Pons (tissue), 1 donor: ENCODE measurements at places on chromosomes 4 and X.

DNA sequence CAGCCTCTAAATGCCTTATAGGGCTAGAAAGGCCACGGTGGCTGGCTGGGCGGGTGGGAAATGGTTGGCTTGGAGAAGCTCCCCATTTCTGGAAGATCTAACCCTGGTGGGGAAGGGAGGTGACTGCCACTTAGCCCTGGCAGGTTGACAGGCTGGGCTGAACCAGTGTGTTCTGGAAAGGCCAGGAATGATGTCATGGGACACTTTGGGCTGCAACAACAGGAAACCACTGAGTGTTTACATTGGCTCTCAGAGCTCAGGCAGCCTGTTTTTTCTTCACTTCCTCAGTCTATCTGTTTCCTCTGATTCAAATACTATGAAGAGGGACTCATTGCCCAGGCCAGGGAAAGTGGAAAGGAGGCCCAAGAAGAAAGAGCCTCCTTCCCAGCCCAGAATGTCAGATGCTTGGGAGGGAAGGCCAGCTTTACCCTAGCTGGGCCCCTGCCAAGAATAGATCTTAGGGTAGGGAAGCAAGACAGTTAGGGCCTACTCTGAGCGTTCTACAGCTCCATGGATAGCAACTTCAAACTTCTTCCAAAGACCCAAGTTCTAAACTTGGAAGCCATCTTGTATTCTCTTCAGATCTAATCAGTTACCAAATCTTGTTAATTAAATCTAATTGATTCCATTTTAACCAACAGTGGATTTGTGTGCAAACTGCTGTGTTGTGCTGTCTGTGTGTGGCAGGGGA, 65.8 kb upstream of the MSN start:
- peak; percentile 56 for DNase-seq

- DNase-seq = no peak
These were observed 318.7 kb downstream of the CAMK2D start for GRCh38 chr4:113442826-113443225.

GRCh38 chr4:140719686-140720085, 36.5 kb downstream of the TBC1D9 start:
- no peak for DNase-seq

GRCh38 chrX:132292793-132293192, 73.5 kb upstream of the RAP2C start:
- DNase-seq = peak; percentile 69

DNA sequence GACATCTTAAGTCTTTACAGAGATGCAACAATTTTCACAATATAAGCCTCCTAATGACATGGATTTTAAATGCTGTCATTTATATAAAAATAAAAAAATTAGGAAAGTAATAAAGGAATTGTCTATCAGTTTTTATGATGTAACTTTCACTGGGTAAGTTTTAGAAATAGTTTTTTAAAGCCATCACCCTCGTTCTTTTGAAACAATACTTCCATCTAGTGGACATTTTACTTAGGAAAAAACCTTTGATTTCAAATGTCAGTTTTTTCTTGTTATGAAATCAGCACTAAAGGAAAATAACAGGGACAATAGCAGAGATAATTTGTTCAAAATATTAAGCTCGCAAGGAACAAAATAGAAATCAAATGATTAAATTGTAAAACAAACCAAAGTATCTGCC, 24.3 kb upstream of the NDNF start:
- DNase-seq = peak; percentile 56

DNA sequence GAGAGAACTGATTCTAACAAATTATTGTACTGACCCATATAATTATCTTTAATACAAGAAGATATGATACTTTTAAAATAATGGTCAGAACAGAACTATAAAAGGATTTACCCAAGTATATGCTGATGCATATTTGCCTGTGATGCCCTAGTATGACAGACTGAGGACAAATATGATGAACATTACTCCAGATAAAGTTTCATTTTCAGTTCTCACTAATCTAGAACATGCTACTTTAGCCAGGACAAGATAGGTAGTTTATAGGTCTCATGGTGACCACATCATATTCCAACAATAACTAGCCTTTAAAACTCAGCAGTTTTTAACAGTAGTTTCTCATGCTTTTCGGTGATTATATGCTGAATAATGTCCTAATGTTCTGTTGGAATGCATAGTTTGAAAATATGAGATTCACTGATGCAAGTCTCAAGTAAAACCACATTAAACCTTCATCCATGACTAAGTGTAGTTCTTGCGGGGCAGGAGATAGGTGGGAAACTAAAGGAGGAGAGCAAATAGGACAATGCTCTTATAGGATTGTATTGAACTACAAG, 295.2 kb upstream of the AGA start:
- DNase-seq = no peak

DNA sequence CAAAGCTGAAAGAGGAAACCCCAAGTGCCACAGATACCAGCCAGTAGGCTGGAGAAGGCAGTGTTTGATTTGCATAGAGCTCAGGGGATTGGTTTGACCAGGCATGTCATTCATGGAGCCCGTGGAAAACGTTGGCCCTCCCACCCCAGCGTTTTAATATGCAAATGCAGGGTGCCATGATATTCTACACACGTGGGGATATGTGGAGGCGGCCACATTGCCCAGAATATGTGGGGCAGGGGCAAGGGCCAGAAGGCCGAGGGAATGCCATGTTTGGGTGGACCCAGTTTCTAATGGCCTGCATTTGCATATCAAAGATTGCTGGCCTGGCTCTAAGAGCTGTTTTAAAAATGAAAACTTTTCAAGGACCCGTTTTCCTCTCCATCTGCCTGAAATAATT, 71.1 kb downstream of the MAP9 start:
- DNase-seq = no peak

GRCh38 chr4:6768539-6768905, 14.0 kb upstream of the KIAA0232 start:
- DNase-seq = peak; percentile 51

- DNase-seq = no peak
These were observed 18.6 kb downstream of the LIMCH1 start for GRCh38 chr4:41556526-41556925.

DNA sequence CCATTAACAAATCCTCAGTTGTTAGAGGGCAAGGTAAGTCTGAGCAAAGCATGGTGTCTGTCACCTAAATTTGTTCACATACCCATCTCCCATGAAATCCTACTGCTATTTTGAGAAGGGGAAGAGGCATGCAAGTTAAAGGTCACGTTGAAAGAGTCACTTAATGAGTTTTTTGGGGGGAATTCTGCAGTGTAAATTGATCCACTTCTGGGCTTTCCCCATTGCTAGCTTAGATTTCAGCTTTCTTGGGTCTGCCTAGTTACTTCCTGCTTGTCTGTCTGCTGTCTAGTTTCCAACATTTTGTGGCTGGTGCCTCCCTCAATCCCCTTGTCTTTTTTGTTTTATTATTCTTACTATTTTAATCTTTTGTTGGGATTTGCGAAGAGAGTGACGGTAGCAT, 32.0 kb downstream of the CEP135 start:
- no peak for DNase-seq

GRCh38 chrX:100098660-100099375, 311.3 kb downstream of the PCDH19 start:
- DNase-seq = no peak

DNA sequence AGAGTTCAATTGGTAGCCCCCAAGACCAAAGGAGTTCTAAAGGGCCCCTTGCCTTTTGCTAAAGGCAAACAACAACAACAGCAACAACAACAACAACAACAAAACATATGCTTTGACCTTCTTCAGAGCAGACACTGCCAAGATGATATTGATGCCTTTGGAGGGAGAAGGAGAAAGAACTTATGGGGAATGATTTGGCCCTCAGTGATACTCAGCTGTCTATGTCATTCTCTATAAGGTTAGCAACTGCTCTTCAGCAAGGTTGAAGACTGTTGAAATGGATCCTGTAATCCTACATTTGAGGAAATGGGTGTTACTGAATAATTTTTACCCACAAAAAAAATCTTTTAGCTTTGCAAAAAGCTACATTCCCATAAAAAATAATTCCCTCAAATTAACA, 72.5 kb downstream of the PRPS1 start:
- DNase-seq = no peak

DNA sequence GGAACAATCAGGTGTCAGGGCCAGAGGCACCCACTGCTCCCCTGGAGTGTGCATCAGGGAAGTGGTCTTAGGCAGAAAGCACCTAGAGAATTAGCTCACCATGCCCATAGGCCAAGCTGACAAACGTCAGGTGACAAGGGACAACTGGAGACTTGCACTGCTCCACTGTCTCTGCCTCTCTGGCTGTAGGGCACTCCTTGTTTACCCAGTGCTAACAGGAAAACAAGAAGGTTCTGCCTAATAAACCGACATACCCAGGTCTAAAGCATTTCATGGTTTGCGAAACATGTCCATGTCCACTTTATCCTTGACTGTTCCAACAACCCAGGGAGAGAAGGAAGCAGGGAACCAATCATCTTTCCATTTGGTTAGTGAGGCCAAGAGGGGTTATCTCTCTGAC, 92.5 kb upstream of the MAMLD1 start:
- DNase-seq = no peak

GRCh38 chrX:38458071-38458470, 103.3 kb upstream of the TSPAN7 start:
- DNase-seq = peak; percentile 45

- no peak for DNase-seq
These were observed 764.5 kb upstream of the TENM3 start for GRCh38 chr4:181478656-181479055.

DNA sequence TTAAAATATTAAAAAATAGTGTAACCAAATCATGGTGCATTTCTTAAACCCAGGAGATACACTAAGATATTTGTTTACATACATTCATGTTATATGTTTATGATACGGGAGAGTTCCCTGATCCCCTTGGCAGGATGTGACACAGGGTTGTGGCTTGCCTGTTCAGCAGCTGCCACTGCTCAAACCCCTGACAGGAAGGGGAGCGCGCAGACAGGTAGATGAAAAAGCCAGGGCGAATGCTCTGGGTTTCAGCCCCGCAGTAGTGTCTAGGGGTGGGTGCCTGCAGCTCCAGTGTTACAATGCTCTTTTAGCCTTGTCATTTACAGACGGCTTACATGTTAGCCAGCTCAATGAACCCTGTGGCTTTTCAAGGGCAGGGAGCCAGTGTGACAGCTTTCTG, 1343.8 kb upstream of the IGFBP7 start:
- DNase-seq = no peak

DNA sequence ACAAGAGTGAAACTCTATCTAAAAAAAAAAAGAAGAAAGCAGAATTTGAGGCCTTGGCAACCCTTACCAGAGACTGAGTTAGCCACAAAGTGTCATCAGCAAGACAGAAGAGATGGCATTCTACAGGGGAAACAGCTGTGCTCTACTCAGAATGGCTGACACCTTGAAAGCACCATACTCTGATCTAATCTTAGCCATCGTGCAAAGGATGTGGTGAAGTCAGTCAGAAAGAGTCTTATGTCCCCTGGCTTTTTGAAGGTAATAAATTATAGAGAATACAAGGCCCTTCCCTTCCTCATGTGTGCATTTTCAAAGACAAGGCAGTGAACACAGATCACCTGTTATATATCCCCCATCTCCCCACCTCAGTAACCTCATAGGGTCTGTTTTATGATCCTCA, 13.2 kb downstream of the CLNK start:
- no peak for DNase-seq

- no peak for DNase-seq
These were observed 10.5 kb downstream of the PGM2 start for GRCh38 chr4:37836838-37837440.

- no peak for DNase-seq
These were observed 389.1 kb downstream of the NKX6-1 start for GRCh38 chr4:84110040-84110439.

DNA sequence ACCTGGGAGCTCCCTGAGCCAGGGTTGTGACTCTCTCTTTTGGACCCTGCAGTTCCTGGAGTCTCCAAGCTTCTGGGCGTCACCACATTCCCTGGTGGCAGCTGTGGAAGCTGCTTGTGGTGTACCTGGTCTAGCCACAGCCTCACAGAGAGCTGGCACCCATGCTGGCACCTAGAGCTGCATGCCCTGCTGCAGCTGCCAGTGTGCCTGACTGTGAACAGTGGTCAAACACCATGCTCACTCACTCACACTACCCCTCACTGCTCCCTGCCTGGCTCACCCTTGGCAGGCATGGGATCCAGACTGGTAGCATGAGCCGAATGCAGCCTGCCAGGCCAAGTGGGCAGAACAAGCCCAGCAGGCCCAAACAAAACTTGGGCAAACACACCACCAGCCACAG, 66.6 kb downstream of the NAA11 start:
- DNase-seq = no peak

DNA sequence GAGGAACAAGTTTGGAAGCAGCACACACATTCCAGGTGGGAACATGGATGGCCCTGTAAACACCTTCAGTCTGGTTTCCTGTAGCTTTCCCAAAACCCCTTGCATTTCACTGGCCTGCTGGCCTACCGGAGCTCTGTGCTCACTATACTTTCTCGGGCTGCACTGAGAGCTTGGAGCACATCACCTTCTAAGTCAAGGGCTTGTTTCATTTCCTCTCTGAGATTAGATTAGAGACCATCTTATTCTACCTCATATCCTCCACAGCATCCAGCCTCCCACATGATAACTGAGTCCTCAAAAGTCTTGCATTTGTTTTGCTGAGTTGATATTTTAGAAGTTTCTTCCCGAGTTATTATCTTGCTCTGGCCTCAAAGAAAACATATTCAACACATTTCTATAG, 147.7 kb downstream of the RASL11B start:
- DNase-seq = no peak

GRCh38 chrX:119648421-119648775, 42.2 kb upstream of the NKRF start:
- DNase-seq = no peak

DNA sequence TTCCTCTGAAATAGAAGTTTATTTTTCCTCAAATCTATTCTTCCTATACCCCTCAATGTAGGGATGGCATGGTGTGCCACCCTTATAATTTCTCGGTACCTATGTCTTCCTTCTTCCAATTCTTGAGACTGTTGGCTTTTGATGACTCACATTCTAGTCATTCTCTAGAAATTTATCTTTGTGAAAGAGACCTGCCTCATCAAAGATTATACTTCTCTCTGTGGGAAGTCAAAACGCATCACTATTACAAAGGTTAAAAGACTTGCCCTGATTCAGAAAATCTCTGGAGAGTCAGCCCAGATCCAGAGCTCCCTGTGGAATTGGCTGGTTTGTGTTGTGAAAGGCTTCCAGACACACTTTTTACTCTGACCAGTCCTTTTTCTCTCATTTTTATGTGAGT, 65.9 kb upstream of the FSTL5 start:
- DNase-seq = no peak

DNA sequence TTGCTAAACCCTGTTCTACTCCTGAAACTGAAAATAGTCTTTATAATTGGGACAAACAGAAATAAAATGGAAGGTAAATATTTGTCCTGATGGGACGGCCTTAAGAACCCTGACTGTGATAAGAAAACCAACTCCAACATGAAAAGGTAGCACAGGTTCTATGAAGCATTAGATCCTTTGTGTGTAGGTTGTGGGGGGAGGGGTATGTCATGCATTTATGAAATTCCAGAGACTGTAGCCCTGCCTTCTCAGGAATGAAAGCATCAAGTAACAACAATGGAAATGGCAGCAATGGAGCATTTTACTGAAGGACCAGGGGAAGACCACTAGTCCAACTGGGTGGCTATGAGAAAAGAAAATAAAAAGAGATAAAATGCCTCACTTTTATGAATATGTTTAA, 23.9 kb downstream of the CXXC4 start:
- DNase-seq = no peak

- DNase-seq = no peak
These were observed 610.5 kb upstream of the TECRL start for GRCh38 chr4:65019775-65020174.
